ENCODE measurements at places on chromosomes 12 and 14.
A peak's percentile ranks its signal among the peaks of the same experiment; 100 is the strongest.

- no peak for DNase-seq
These were observed 55.7 kb upstream of the FRMD6 start for GRCh38 chr14:51595881-51596455.

DNA sequence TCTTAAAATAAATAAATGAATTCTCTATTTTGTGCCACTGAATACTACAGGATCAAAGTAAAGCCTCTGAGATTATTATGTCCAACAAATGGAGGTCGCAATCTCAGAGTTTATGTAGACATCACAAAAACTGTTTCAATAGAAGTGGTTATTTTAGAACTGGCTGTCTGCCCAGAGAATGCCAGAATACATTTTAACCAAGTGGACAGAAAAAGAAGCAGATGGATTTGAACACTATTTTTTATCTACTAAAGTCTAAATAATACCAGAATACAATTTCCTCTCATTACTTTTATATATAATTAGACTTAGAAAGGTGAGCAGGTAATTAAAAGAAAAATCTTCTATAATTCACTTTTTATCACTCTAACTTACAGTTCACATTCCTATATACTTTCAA lies 118.3 kb downstream of the MED13L start:
- peak; percentile 53 for DNase-seq

DNA sequence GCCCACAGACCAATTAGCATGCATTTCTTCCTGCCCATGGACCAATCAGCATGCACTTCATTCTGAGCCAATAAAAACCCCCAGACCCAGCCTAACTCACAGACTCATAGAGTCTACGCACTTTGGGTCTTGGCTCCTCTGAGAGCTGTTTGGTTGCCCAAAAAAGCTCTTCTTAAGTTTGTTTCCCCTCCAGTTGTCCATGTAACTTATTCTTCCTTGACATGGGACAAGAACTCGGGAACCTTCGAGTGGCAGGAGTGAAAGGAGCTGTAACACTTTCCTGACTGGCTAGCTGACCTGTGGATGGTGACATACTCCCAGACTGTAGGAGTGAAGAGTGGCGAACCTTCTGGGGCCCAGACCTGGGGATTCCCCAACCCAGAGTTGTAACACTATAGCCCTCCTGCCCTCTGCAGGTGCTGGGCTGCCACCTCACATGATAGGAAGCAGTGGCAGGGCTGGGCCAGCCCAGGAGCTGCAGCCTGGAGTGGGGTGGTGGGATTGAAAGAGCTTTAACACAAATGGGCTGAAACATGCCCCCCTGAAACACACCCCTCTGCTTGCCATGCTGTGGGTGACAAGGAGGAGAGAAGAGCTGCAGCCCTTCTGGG lies 4.4 kb upstream of the BTBD7 start:
- DNase-seq, result no peak

DNA sequence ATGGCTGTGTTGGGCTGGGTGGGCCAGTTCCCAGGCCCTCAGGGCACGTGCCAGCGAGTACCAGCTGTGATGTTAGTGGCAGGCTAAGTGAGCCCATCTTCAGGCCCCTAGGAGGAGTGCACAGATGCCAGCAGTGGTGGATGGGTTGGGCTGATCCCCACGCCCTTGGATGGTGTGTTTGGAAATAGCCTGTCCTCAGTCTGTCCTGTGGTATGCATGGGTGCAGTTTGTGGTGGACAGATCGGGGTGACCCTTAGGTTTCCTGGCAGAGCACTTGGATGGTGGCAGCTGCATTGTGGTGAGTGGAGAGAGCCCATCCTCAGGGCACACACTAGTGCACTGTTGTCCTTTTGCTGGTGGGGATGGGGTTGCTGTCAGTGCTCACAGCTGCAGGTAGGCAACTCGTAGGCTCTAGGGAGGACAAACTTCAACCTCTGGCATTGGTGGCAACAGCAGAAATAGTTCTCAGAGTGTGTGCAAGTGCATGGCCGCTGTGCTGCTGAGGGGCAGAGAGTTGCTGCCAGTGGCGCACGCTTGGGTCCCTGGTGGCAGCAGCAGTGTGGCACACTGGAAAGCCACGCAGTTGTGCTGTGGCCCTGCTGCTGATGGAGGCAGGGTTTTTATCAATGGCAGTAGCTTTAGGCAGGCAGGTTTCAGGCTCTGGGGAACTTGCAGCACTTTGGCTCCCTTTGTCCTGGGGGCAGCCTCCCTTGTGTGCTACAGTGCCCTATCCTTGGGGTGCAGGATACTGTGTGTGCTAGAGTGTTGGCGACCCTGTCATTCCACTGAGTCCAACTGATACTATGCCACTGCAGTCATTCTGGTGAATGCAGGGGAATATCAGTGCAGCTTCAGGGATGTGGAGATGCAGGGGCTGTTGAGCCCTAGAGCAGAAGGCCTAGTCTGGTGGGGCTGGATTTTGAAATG lies 65.5 kb downstream of the FBXO33 start:
- DNase-seq, result no peak

DNA sequence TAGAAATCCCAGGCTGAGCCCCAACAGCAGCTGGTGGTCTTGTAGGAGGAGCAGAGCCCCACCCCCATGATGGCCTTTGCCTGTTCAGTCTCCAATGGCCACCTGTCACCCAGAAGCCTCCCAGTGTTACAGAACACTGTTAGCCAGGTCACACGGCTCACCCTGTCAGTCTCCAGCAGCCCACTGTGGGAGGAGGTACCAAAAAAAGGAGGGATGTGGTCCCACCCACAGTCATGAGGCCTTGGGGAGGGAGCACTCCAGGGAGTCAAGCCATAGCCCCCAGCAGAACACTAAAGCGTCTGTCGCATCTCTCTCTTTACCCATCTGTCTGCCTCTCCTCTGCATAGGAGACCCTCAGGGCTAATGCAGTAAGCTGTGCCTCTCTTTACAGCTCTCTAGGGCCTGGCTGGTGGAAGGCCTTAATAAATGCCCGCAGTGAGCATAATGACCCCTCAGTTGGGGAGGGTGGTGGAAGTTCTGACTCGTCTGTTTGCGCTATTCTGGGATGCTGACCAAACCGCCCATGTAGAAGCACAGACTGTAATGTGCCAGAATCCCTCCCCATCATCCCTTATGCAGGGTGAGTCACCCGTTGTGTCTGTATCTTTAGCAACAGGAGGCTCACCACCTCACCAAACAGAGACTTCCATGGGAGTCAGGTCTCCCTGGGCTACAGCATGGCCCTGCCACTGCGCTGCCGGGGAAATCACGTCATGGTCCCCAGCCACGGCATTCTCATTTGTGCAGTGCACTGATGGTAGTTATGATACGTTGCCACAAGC lies 14.6 kb downstream of the C14orf132 start:
- peak; percentile 99 for DNase-seq

Data from stromal cell of bone marrow (primary cell).